H1 (cell line): ENCODE measurements at places on chromosomes 12 and 14.

DNA sequence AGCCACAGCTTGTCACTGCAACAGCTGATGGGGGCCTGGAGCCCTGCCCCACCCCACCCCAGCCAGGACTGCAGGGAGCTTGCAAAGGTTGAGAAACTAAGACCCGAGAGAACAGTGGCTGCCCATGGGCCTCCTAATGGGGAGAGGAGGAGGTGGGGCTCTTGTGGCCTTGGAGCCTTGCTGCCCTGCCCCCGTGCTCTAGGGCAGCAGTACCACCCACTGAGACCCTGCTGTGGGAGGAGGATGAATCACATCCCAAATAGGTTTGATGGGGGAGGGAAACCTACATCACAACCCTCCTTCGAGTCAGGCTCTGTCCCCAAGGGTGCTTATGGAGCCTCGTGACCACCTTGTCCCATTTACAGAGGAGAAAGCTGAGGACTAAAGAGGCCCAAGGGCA lies 15.9 kb downstream of the HHIPL1 start:
- DNase-seq = no peak

GRCh38 chr12:125519026-125519651 lies 453.9 kb downstream of the AACS start:
- DNase-seq = no peak

GRCh38 chr14:28344381-28344780 lies 422.2 kb upstream of the FOXG1 start:
- DNase-seq = no peak

- DNase-seq = peak; percentile 99
These were observed at the start of gene RNF212B for GRCh38 chr14:23237772-23238594. TSS of gene RNF212B (plus strand) at chr14:23237936. CDS start at chr14:23240346, 2,410 bp downstream.

DNA sequence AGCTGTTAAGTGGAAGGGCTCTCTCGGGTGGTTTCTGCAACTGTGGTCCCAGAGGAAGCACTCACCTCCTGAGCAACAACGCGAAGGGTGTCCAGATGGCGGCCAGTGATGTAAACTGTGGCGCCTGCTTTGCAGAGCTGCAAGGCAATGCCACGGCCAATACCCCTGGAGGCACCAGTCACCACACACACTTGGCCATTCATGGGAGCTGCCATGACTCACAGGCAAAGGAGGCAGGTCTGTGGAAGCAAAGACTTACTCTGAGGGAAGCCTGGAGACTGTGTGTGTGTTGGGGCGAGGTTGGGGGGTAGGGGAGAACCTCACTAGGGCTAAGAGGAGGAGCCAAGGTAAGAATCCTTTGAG lies 707 bp downstream of the DHRS1 start:
- no peak for DNase-seq
